ENCODE measurements at places on chromosomes 6 and 20.

GRCh38 chr6:16562498-16562897 lies 198.8 kb downstream of the ATXN1 start:
- DNase-seq = peak; percentile 38

- DNase-seq = peak; percentile 24
Observed at GRCh38 chr6:8181951-8182845, 79.8 kb upstream of the EEF1E1 start.

GRCh38 chr6:108953681-108954080 lies 105.5 kb downstream of the ARMC2 start:
- peak; percentile 73 for DNase-seq

- peak; percentile 23 for DNase-seq
Observed at GRCh38 chr6:89361171-89361570, 8.6 kb upstream of the UBE2J1 start.

DNA sequence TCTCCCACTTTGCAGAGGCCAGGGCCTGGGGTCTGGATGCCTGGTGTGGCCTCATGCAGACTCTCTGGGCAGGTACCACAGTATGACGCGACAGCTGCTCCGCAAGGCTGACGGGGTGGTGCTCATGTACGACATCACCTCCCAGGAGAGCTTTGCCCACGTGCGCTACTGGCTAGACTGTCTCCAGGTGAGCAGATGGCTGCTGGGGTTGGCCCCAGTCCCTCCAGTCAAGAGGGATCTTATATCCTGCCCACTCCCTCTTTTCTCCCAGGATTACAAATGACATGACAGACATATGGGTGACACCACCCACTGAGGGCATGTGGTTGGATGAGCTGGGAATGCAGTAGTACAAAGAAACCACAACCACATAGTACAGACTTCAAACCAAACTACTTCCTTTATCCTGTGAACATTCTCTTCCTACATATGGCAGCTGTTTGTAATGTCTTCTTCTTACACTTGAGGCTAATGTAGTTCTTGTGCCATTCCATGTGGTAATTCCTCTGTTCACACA lies 29.9 kb downstream of the RAB44 start:
- DNase-seq = peak; percentile 43

DNA sequence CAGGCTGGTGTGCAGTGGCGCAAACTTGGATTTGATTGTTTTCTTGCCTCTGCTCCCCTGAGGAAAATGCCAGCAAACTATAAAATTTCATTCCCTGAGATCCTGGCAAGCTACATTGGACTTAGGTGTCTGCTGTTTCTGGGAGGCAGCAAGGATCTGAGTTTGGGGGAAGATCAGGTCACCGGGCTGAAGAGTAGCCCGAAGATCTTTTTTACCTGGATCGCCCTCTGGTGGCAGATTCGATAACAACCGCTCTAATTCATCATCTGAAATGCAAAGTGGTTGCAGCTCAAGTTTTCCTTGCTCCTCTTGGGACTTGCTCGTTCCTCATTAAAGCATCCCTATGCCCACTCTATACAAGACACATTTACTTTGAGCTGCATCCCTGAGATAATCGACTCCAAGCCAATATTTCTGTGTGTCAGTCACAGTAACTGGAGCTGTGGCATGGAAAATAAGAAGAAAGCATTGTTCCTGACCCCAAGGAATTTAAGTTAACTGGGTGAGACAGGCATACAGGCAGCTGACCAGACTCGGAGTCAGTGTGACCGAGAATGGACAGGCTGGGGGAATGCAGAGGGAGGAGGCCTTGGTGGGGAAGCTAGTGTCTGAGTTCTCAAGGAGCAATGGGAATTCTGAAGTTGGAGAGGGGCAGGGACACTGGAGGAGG lies 131.8 kb upstream of the PROKR2 start:
- peak; percentile 23 for DNase-seq

- DNase-seq = no peak
Observed at GRCh38 chr6:33604941-33605854, 15.9 kb upstream of the ITPR3 start.

DNA sequence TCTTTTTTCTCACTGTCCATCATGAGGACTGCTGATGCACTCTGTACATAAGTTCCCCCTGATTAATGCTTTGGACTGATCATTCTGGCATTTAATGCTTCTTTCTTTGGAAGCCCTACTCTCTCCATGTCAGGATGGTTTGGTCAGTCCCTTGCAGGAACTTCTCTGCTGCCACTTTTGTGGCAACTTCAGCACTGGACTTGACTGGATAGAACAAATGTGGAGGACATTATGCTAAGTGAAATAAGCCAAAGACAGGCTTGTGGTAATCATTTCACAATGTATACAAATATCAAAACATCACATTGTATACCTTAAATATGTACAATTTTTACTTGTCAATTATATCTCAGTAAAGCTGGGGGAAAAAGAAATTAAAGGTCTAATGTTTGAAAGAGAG lies 12.2 kb upstream of the BRPF3 start:
- DNase-seq = no peak

DNA sequence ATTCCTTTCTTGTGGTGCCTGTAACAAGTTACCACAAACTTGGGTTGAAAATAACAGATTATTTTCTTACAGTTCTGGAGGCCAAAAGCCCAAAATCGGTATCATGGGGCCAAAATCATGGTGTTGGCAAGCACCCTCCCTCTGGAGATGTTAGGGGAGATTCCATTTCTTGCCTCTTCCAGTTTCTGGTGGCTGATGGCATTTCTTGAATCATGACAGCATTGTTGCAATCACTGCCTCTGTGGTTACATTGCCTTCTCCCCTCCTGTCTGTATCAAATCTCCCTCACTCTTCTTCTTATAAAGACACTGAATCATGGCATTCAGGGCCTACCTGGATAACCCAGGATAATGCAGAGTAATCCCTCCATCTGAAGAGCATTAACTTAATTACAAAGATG lies 17.9 kb upstream of the TENT5A start:
- no peak for DNase-seq

DNA sequence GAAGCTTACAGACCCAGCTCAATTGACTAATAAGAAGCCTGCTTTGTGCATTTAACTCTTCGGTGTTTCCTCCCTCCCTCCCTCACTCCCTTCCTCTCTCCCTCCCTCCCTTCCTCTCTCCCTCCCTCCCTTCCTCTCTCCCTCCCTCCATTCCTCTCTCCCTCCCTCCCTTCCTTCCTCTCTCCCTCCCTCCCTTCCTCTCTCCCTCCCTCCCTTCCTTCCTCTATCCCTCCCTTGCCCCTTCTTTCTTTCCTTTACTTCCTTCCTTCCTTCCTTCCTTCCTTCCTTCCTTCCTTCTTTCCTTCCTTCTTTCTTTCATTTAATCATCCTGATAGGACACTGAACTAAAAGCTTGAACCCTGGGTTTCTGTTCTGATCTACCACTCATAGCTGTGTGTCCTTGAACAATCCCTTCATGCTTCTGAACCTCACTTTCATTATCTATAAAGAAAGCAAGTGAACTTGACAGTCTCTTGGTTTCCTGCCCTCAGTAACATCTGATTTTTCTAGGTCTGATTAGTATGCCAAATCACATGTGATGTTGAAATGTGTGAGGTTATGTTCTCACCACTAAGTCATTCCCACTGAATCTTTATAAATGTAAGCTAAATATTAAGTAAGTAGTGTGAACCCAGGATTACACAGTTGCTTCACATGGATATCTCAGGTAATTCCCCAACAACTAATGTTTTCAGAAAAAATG lies 132.3 kb upstream of the BMP2 start:
- peak; percentile 68 for DNase-seq

- no peak for DNase-seq
Observed at GRCh38 chr6:163877877-163878639, 463.5 kb downstream of the QKI start.

DNA sequence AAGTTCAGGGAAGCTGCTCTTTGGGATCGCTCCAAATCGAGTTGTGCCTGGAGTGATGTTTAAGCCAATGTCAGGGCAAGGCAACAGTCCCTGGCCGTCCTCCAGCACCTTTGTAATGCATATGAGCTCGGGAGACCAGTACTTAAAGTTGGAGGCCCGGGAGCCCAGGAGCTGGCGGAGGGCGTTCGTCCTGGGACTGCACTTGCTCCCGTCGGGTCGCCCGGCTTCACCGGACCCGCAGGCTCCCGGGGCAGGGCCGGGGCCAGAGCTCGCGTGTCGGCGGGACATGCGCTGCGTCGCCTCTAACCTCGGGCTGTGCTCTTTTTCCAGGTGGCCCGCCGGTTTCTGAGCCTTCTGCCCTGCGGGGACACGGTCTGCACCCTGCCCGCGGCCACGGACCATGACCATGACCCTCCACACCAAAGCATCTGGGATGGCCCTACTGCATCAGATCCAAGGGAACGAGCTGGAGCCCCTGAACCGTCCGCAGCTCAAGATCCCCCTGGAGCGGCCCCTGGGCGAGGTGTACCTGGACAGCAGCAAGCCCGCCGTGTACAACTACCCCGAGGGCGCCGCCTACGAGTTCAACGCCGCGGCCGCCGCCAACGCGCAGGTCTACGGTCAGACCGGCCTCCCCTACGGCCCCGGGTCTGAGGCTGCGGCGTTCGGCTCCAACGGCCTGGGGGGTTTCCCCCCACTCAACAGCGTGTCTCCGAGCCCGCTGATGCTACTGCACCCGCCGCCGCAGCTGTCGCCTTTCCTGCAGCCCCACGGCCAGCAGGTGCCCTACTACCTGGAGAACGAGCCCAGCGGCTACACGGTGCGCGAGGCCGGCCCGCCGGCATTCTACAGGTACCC lies at the start of gene ESR1:
TSS of gene ESR1 (plus strand) at position 170 of the 858 bp plus-strand sequence. CDS start at position 401, 231 bp downstream.
- DNase-seq = no peak

DNA sequence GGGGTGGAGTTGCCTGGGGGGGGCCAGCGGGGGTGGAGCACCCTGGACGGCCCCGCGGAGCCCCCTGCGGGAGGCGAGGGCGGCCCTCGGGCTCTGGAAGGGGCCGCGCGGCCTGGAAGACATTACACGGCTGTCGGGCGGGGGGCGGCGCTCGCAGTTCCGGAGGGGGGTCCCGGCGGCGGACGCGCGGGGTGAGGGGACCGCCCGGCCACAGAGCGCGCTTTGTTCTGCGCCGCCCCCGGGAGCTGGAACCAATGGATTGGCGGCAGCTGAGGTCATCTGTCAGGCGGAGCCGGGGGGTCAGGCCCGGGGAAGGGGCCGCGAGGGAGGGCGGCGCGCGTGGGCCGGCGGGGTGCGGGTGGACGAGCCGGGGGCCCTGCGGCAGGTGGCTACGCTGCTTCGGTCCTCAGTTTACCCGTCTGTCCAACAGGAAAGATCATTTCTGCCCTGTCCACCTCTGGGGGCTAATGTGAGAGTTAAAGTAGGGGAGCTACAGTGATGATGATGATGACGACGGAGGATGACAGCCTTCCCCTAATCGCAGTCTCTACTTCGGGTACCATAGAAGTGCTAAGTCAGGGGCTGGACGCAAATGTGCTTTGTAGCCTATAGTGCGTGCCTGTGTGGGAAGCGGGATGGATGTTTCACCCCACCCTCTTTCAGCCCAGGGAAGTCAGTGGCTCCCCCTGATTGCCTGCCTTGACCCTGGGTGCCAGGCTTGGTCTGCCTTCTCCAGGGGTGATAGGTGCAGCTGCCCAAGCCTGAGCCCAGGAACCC lies 10.4 kb downstream of the SRXN1 start:
- no peak for DNase-seq

DNA sequence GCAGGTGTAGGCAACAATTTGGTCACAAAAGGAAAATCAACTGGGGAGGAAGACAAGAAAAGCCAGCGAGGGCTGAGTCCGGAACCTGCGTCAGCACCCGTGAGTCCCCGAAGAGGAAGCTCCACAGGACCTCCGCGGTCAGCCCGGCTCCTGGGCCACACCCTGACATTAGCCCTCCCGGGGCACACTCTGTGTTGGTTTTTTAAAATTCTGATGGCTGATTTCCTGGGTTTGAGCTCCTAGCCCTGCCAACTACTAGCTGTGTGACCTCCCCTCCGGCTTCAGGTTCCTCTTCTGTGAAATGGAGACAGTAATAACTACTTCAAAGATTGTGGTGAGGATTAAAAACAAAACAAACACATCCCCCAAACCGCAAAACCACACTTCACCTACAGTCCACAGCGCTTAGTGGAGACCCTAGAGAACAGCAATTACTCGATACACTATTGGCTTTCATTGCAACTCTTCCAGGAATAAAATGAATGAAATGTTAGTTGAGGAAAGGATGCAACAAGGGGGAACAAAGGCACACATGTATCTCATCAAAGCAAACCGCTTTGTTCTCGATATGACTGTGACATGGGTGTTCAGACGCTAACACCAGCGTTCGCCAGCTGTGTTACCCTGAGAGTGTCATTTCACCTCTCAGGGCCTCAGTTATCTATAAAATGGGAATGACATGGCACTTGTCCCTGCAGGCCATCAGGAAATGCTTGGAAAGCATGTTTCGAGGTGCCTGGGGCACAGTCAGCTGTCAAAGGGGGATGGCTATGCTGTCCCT lies 985 bp downstream of the ZBP1 start:
- no peak for DNase-seq

- no peak for DNase-seq
Observed at GRCh38 chr6:46284475-46284874, 113.7 kb upstream of the ENPP5 start.

- no peak for DNase-seq
Observed at GRCh38 chr20:53141201-53142050, 169.3 kb downstream of the TSHZ2 start.

- no peak for DNase-seq
Observed at GRCh38 chr6:130846501-130846900, 19.3 kb downstream of the SMLR1 start.

DNA sequence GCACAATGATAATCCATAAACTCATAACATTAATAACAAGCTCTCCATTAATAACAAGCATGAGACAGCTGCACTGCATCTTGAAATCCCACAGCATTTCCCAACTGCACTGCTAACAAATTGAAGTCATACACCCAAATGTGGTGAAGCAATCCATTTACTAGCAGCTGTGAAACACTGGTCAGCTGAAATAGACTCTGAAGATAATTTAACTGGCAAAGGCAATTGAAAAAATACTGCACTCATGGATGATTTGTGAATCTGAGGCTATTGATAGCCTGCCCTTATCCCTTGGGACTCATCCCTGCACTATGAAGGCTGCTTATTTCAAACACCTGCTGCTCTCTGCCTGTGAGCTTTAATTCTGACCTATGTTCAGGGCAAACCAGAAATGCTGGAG lies 49.1 kb upstream of the PLCB1 start:
- peak; percentile 90 for DNase-seq

GRCh38 chr6:1890071-1890470 lies 280.4 kb downstream of the FOXC1 start:
- peak; percentile 65 for DNase-seq

DNA sequence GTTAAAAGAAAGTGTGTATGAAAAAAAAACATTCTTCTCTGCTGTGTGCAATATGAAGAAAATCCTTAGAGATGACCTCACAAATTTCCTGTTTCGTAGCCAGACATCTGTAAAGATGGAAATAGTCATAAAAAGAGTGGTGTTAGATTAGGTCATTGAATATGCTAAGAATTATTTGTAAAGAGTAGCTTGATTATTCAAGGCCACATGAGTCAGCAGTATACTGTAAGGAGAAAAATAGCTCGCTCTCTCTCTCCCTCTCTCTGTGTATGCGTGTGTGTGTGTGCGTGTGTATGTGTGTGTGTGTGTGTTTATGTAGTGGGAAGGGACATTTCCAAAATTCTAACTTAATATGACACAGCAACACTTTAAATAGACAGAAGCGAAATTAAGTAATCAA lies 78.8 kb downstream of the PTCHD4 start:
- peak; percentile 88 for DNase-seq

GRCh38 chr6:45843848-45844521 lies 171.7 kb downstream of the CLIC5 start:
- no peak for DNase-seq

- no peak for DNase-seq
Observed at GRCh38 chr6:42735976-42736375, 9.9 kb downstream of the TBCC start.

Data from iris pigment epithelial cell (primary cell).